Activated naive CD8-positive, alpha-beta T cell treated with anti-CD3 and anti-CD28 coated beads, Interleukin-2, amount 50 U/mL, for 16 hours (primary cell): ENCODE measurements at places on chromosomes 16 and 17.

DNA sequence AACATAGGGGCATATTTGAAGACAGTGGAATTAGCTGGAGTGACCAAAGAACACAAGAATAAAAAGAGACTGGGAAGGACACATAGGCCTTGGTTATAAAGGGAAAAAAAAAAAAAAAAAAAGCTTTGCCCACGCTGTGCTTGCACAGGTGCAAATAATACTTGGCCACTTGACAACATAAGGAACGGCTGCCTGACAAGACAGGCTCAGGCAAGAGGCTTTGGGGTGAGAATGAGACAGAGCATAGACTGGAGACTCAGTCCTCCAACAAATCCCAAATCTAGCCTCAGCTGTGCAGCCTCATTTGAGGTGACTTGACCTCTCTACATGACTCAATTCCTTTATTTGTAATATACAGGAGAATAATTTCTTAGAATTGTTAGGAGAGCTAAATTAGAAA is 332.8 kb upstream of the DYNLRB2 start:
- no peak for DNase-seq

DNA sequence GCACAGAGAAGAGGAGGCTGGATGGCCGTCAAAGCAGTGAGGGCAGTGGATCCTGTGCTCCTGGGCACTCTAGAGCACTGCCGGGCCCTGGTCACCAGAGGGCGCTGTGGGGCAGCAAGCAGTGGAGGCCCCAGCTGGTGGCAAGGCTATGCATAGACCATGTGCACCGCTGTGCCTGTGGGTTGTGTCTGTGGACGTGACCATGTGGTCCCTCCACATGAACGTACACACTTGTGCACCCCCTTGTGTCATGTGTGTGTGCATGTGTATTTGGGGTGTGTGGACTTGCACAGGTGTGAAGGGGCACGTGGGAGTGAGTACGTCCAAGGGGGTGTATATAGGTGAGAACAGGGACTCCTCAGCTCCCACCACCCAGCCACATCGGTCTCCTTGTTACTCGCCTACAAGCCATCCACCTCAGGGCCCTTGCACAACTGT is 4.4 kb upstream of the MAP2K3 start:
- peak; percentile 78 for DNase-seq

DNA sequence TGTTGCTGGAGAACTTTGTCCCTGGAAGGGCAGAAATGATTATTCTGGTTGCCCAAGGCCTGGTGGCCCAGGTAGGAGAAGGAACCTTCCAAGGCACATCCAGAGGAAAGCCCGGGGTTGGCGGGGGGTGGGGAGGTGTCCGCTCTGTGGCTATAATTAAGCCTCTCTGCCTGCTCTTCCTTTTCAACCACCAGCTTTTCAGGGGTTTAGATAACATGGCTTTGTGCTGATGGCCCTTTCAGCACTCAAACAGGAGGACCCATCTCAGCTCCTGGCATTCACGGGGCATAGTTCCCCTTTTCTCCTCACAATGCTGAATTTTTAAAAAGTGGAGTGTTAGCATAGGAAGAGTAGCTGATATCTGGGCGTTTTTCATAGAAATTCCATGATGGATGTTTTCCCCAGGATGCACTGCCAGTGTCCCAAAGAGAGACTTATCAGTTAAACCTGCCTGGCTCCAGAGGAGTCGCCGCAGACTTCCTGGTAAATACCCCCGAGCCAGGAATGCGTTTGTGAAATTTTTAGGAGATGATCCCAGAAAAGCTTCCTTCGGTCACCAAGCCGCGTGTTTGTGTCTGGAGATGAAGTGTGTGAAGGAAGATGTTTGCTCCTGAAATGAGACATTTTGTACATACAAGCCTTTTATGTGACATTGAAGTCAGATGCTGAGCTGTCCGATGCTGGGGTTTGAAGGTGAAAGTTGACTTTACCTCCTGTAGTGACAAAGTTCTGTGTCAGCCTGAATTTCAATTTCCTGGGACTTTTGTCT is 188.5 kb downstream of the MSI2 start:
- DNase-seq = no peak

DNA sequence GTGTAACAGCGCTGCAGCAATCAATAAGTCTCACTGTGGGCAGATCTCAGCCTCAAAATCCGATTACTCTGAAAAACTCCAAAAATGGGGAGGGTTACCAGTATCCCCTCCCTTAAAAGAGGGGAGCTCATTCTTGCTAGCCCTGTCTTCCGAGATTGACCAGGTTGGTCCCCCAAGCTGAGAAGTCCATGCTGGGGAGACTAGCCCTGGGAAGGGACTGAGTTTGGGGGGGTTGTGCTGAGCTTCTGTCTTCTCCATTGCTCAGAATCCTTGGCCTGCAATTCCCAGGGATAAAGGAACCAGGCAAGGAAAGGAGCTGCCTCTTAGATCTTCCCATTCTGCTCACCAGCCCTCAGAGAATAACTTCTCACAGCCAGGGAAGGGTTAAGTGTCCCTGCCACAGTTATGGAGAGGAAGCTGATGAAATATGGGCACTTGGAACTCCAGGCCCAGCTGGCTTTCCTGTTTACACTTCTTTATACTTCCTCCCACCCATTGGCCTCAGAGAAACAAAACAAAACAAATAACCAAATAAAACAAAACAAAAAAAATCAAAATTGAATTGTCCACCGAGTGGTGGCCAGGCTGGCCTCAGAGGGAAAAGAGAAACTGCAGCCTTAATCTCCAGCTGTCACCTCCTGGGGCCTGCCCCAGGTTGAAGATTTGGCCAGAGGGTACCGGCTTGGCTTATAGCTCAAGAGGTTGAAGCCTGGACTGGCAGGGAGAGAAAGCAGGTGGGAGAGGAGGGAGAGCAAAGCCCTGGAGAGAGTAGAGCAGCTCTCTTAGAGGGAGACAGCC is 2.6 kb downstream of the HOXB3 start:
- DNase-seq = no peak

GRCh38 chr17:7215652-7216180 is 3.9 kb downstream of the DLG4 start:
- no peak for DNase-seq

DNA sequence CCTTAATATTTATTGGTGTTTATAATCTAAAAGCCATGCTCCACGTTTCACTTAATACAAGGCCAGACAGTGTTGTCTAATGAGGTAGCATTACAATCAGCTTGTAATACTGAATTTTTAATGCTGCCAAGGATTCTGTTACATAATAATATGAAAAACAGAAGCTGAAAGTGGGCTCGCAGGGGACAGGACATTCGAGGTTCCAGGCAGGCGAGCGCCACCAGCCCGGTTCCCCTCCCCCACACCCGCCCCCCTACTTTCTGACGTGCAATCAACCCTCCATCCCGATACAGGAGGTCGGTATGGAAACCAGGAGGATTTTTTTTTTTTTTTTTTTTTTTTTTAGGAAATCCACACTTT is 6.2 kb upstream of the ZFHX3 start:
- DNase-seq = no peak
